ENCODE measurements at places on chromosomes 2 and 18.

GRCh38 chr2:37250869-37251740 lies 19.6 kb downstream of the NDUFAF7 start:
- DNase-seq: no peak

- DNase-seq: no peak
Observed at GRCh38 chr18:63316612-63317555, 2.7 kb downstream of the BCL2 start.

- DNase-seq: no peak
Observed at GRCh38 chr2:212843409-212844199, 305.0 kb upstream of the ERBB4 start.

GRCh38 chr18:10387399-10387798 lies 67.0 kb upstream of the APCDD1 start:
- no peak for DNase-seq

DNA sequence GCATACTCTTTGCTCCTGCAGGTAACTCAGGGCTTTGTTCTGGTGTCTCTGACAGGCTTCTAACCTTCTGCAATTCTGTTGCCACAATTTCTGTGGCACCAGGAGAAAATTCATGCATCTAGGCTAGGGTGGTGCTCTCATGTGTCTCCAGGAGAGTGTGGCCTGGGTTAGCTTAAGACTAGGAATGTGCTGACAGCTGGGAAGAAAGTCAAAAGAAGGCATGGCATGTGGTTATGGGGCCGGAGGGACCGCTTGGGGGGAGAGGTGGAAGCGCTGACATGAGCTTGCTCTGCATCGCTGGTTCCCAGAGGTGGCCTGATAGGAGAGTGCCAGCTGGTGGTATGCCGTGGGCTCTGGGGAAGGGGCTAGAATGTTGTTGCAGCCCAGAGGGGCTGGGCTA lies 173.3 kb upstream of the TNP1 start:
- DNase-seq: no peak

- DNase-seq: no peak
Observed at GRCh38 chr2:67626656-67627055, 229.5 kb downstream of the ETAA1 start.
